ENCODE measurements at places on chromosomes 6 and 20.

DNA sequence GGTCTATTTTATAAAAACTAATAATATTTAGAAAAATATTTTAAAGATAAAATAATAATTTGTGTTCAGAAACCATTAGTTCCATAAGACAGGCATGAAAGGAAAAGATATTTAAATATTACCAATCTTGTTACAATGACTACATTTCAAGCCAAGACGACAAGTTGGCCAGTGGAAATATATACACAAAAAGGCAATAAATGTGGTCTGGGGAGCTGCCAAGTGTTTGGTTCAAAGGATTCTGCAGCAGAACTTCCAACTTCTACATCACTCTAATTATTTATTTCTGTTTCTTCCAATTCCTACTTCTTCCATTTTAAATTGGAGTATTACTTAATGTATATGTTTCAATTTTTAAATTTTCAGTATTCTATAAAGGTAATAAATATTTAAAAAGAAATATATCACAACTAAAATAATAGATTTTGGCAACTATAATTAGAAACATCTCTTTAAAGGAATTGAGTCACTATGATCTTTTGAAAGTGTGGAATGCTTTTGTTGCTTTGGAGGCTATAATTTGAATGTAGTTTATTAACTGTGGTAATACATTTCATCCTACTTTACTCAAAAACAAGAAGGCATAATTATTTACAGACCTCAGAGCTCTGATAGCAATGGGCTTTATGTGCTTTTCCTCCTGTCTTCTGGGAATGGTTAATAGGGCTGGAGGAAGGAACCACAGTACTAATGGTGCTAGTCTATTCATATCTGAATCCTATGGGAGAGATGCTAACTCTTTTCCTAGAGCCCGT lies 129.7 kb upstream of the FAM184A start:
- DNase-seq, result no peak

DNA sequence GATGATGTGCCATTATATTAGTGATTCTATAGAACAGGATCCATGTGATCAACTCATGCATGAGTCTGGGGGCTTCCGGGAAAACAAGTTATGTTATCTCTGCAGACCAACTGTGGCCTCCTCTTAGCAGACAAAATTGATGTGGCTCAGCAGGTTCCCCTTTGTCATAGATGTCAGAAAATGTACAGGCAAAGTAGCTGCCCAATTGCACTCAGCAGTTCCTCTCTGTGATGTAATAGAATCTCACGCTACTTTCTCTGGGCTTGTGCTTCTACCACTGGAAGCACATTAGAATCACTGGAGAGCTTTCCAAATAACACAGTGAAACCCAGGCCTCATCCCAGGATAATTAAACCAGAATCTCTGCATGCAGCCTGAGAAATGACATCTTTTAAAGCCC lies 253.1 kb downstream of the SLC24A3 start:
- DNase-seq, result no peak

DNA sequence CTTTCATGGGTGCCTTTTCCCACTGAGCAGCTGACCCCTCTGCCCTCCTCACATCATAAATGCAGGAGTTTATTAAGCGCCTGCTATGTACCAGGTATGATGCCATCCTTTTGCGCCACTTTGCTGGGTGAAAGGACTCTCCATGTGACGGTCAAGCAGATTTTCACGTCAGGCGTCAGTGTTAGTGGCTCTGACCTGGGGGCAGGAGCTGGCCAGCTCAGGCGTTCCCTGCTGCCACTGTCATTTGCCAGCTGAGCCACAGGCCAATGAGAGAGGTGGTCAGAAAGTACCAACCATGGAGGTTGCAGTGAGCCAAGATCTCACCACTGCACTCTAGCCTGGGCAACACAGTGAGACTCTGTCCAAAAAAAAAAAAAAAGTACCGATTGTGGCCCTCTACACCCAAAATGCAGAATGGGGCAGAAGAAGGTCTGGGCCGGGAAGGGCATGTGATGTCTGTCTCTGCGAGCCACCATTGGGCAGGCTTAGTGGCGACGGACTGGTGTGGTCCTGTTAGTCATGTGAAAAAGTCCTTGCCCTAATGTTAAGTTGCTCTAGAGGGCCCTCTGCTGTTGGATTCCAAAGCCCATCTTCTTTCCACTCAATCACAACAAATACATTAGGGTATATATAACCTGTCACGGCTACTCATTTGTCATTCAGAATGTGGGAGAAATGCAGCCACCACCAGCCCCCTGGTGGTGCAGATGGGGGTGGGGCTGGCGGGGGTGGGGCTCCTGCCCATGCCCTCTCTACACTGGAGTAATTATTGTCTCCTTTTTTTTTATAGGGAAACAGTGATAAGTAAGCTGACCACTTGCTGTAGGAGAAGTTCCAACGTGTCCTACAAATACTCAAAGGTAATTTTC lies 18.4 kb upstream of the SLC22A1 start:
- peak; percentile 86 for DNase-seq

DNA sequence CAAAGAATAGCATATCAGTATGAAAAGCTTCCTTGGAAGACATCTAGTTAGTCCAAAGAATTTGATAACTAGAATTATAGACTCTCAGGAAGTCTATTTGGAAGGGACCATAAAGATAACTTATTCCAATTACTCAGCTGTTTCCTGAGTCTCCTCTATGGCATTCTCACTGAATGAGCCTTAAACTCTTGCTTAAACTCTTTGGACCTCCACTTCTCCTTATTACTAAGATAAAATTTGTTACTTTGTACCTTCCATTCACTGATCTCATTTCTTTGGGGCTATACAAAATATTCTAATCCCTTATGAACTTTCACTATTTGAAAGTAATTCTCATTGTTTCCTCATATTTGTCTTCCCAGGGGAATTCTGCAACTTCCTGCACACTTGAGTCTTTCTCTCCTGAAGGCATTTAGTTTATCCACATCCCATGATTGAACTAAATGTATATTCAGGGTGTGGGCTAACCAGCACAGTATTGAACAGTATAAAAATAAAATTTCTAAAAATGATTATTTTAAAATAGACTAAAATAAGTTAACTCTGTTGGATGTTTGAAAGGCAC lies 67.1 kb upstream of the NOTCH4 start:
- DNase-seq, result no peak

- DNase-seq, result no peak
Measured at GRCh38 chr20:8390037-8390433, 258.0 kb downstream of the PLCB1 start.

GRCh38 chr6:170045981-170046667 lies 244.8 kb downstream of the DLL1 start:
- DNase-seq, result no peak

GRCh38 chr20:43022568-43022967 lies 167.1 kb downstream of the PTPRT start:
- DNase-seq, result no peak

DNA sequence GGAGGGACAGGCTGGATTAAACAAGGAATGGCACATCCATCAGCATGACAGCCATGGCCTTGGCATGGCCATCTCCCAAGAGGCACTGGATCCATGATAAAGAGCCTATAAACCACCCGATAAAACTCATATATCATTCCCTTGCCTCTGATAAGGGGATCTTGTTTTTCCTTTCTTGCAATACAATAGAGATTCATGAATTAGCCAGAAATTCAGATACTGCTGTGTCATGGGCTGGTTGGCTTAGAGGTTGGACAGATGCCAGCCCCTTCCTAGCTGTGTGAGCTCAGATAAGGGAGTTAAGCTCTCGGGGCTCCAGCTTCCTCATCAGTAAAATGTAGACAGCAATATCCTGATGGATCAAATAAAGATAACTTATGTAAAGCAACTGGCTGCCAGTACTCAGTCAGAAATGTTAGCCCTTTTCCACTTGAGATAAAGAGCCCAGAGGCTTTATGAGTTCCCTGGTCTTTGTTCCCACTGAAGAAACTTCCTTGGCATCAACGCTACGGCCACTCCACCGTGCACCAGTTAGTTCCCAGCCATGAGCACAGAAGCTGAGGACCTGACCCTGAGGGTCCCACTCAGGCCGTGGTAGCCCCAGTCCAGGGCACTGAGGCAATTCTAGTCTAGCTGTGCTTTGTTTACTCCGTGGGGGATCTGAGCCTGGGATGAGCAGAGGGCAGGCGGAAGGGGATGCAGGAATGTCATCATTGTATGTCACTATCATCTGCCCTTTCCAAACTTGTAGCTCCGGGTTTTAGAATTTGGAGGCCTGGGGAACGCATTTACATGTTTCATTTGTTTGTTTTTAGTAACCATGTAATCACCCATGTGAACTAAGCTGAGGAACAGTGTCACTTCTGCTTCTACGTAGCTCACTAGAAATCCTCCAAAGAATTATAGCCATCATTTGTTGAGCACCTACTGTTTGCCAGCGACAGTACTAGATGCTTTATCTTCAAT lies 67.2 kb upstream of the TBC1D7 start:
- DNase-seq, result peak; percentile 94

GRCh38 chr6:85506441-85507093 lies 56.7 kb downstream of the NT5E start:
- no peak for DNase-seq
